ENCODE measurements at places on chromosomes 11 and 22. TPM values are rescaled to one million over a fixed set of nuclear protein-coding genes. Genes with fewer than 3 reads are reported as not detected.

LIF gene
- 1.0 TPM for total RNA-seq

GSTP1 gene
- 444 TPM for total RNA-seq

VWA5A gene
- total RNA-seq = 108 TPM

MAJIN gene
- total RNA-seq = not detected

SYCE3 gene
- not detected for total RNA-seq

BEST1 gene
- total RNA-seq = 3.8 TPM

MRPL21 gene
- total RNA-seq = 40.6 TPM

MFRP gene
- not detected for total RNA-seq

MEI1 gene
- total RNA-seq = 3.2 TPM

OR52B6 gene
- total RNA-seq = not detected

IL17REL gene
- not detected for total RNA-seq

RASGRP2 gene
- total RNA-seq = not detected

LDHAL6A gene
- not detected for total RNA-seq

IGLL1 gene
- total RNA-seq = not detected

ADAMTS15 gene
- 13.3 TPM for total RNA-seq

CD6 gene
- not detected for total RNA-seq

SLC29A2 gene
- 0.11 TPM for total RNA-seq

NF2 gene
- 120 TPM for total RNA-seq

SCGB1A1 gene
- total RNA-seq = not detected

SWAP70 gene
- 86.6 TPM for total RNA-seq

CCDC89 gene
- total RNA-seq = 5.7 TPM
